Fibroblast of lung (primary cell): ENCODE measurements at places on chromosomes 2 and 18. TPM values are rescaled to one million over a fixed set of nuclear protein-coding genes. Genes with fewer than 3 reads are reported as not detected.

GRCh38 chr2:151711025-151711424 lies 23.3 kb downstream of the NEB start:
- no peak for DNase-seq

- DNase-seq = no peak
Measured at GRCh38 chr2:221431477-221431876, 140.6 kb downstream of the EPHA4 start.

GATA6 gene
- total RNA-seq = 6.3 and 10.0 TPM in 2 replicates

GRCh38 chr2:20667151-20667530 lies 197 bp downstream of the GDF7 start:
- DNase-seq = no peak

DNA sequence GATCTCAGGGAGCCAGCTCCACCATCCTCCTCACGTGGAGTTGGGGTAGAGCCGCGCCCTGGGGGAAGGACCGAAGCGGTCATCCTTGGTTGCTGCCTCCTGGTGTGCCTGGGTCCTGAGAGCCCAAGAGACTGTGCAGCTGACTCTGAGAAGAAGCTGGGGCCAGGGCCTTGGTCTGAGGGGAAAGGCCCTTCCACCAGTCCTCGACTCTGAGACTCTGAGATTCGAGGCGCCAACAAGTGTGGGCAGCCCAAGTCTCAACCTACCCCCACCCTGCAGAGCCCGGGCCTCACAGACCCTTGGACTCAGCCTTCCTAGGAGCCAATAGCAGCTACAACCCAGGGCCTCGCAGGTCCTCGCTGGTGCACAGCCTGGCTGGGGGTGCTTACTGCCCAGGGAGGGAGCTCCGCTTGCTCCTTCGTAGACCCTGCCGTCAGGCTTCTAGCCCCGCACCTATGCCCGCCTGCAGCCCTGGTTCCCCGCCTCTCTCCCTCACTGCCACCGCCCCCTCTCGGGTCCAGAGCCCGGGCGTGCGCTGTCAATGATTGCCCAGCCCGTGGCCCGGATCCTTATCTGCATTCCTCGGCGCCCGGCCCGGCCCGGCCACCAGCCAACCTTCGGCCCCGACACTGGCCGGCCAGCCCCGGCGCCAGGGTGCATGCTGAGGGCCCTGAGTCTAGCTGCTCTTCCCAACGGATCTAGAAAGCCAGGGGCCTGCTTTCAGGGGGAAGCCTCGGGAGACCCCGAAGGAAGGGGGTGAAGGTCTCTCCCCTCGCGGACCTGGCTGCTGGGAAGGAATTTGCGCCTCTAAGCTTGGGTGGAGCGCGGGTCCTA lies 2.0 kb downstream of the IHH start:
- no peak for DNase-seq

TCF23 gene
- under 0.01 TPM in 1 of 2 replicates, not detected in the other for total RNA-seq

GALNT13 gene
- total RNA-seq = 0.17 and 0.26 TPM in 2 replicates

- peak; percentile 56 for DNase-seq
Measured at GRCh38 chr18:11488175-11488574, 121.2 kb upstream of the SLC35G4 start.

ZEB2 gene
- 68.8 and 91.0 TPM in 2 replicates for total RNA-seq

- DNase-seq = no peak
Measured at GRCh38 chr2:75807992-75808391, 97.3 kb upstream of the GCFC2 start.

- no peak for DNase-seq
Measured at GRCh38 chr18:77066689-77067088, 65.9 kb downstream of the MBP start.

DNA sequence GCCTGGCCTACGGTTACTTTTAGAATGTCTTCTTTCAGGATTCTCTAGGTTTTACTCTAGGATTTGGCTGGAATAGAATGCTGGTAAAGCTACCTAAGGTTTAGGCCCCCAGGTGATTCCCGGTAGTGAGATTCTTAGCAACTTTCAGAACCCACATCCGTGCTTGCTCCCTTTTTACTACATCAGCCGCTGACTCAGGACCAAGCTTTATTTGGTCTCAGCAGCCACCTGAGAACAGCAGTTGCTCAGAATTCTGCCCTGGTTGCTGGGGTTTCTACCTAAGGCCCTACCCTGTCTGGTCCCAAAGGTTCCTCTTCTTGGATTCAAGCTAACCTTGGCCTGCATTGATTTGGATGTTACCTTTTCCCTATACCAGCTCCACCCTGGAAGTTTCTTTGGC lies 36.1 kb upstream of the NDUFV2 start:
- no peak for DNase-seq

HSBP1L1 gene
- 13.4 and 14.6 TPM in 2 replicates for total RNA-seq

DNA sequence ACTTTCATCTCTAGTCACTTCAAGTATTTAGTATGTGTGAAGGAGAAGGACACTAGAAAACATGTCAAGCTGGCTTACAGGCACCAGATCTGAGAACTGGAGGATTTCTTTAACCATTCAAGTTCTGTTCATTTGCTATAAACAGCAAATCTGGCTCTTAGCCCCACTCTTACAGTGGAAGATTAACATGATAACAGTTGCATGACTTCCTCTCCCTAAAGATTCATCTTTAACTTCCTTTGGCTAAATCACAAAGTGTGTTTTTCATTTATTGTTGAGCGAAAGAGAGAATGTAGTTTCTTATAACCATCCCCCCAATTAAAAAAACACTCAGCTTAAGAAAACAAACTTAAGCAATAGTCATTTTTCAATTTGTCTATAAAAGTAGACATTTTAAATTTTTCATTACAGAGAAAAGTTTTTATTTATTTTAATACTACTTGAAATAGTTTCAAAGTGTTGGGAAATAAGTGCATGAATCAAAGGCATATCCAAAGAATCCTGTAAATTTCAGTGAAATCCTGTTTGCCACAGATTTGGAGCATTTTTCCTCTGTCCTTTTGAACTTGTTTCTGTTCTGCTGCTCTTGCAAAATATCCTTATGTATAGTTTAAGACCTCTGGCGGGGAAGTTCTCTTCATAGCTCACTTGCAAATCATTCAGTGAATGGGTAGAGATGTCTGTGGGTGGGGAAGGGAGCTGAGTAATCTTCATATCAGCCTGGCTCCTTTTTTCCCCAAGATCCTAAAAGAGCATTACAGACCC lies 241.0 kb upstream of the RBBP8 start:
- DNase-seq = peak; percentile 98

GRCh38 chr2:218285604-218286003 lies 6.7 kb downstream of the TMBIM1 start:
- peak; percentile 62 for DNase-seq

GAD1 gene
- total RNA-seq = 0.26 and 0.33 TPM in 2 replicates

ABCB11 gene
- not detected in 2 replicates for total RNA-seq

DNA sequence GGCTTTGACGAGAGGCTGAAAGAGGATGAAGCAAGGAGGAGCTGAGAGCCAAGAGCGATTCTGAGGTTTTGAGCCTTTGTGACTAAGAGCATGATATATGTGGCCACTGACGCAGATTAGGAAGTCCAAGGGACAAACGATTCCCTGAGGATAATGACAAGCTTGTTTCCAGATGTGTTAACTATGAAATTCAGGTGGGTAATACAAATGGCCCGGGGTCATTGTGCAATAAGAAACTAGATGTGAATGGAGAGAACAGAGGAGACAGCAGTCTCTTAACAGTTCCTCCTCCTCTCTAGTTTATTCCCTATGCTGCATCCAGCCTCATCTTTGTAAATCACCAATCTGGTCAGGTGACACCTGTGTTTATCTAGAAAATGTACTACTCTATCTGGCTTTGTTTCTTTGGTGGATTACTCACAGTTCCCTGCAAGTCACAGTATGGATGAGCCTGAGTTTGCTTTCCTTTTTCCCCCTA lies 84.2 kb downstream of the SOCS6 start:
- DNase-seq = peak; percentile 92

GPN1 gene
- total RNA-seq = 29.5 and 34.5 TPM in 2 replicates

- peak; percentile 72 for DNase-seq
Measured at GRCh38 chr18:3281456-3282400, 19.8 kb downstream of the MYL12B start.

CDH7 gene
- total RNA-seq = not detected in 2 replicates

HOXD13 gene
- total RNA-seq = not detected in 2 replicates

SERPINB2 gene
- total RNA-seq = 3.9 and 12.1 TPM in 2 replicates
